ENCODE measurements at places on chromosomes 11 and 22.

DNA sequence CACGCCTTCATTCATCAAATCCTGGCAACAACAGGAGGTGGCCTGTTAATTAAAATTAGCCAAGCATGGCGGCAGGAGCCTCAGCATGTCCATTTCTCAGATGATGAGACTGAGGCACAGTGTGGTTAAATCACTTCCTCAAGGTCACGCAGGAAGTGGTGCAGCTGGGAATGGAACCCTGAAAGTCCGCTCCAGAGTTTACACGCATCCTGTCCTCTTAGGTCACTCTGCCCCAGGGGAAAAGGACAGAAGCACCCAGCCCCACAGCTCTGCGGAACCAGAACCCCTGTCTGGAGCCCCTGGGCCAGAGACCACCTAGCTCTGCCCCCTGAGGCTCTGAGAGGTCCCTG is 19.6 kb downstream of the RPL3 start:
- no peak for DNase-seq

GRCh38 chr22:19987394-19988306 is 29.0 kb downstream of the ARVCF start:
- DNase-seq, result no peak

DNA sequence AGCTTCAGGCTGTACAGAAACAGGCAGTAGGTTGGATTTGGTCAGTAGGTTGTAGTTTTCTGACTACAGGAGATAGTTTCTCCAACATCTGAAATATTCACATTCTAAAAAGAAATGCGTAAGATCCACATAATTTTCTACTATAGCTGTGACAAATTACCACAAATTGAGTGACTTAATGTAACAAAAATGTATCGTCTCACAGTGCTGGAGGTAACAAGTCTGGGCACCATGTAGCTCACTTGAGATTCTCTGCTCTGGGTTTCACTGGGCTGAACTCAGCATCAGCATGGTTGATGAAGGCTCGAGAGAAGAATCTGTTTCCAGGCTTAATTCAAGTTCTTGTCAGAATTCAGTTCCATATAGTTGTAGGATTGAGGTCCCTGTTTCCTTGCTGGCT is 350.9 kb upstream of the CCDC179 start:
- DNase-seq, result no peak

DNA sequence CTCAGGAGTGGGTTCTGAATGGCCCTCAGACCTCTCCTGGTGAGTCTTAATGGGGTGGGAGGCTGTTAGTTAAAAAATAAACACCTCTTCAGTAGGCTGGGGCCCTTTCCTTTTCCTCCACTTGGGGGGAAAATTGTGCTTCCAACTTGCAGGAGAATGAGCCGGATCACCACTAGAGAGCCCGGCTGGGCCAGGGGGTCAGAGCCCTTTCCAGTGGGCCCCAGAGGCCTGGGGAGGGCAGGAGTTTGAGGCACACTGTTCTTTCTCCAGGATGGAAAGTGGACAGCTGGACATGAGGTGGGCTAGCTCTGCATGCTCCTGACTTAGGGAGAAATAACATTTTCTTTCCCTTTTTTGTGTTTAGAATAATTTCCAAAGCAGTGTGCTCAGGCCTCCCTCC is 32.8 kb downstream of the B3GAT1 start:
- no peak for DNase-seq

DNA sequence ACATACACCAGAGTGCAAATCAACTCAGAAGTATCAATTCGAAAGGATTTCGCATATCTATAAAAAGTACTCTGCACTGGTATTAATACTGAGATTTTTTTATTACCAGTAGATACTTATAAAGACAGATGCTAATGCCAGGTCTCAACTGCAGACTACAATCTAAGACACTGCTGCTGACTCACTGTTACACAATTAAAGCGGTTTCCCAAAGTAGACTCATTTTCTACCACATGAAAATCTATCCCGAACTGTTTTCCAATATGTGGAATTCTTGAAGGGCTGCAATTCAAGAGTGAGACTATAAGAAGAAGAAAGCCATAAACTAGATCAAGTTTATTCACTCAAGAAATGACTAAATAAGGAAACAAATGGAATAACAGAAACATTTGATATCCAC is 57.2 kb upstream of the ARHGAP32 start:
- no peak for DNase-seq

GRCh38 chr11:66789097-66789890 is 53.9 kb upstream of the RCE1 start:
- DNase-seq, result no peak

GRCh38 chr11:14359501-14360031 is 583 bp upstream of the RRAS2 start:
- no peak for DNase-seq

GRCh38 chr11:122127020-122127419 is 11.0 kb upstream of the BLID start:
- DNase-seq, result no peak

- DNase-seq, result no peak
Observed at GRCh38 chr22:49934160-49934890, 15.9 kb downstream of the CRELD2 start.

DNA sequence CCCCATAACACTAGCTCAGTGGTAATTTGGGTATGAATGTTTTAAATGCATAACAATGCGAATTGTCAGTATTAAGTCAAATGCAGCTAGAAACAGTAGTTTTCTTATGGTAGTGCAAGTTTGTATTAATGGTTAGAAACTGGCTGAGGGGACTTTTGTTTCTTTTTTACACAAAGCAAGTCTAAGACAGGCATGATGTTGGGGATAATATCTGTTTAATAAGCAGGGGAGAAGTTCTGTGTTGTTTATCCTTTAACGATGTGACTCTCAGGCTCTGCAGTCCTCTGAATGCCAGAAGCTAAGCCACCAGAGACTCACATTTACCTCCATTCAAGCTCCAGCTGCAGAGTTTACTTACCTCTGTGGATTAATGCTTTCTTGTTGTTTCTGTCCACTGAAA is 67.8 kb downstream of the SYT9 start:
- no peak for DNase-seq

DNA sequence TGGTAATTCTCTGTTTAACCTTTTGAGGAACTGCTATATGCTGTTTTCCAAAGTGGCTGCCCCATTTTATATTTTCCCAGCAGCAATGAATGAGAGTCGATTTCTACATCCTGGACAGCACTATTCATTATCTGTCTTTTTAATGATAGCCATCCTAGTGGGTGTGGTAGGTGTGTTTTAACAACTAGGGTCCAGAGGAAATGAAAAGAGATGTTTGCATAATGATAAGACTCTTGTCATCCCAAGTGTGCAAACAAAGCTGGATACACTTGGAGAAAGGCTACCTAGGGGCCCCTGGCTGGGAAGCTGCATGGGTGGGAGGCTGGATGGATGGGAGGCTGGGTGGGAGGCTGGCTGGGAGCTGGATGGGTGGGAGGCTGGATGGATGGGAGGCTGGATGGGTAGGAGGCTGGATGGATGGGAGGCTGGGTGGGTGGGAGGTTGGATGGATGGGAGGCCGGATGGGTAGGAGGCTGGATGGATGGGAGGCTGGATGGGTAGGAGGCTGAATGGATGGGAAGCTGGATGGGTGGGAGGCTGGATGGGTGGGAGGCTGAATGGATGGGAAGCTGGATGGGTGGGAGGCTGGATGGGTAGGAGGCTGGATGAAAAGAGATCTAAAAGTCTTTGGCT is 158.0 kb downstream of the DSCAML1 start:
- DNase-seq, result no peak

DNA sequence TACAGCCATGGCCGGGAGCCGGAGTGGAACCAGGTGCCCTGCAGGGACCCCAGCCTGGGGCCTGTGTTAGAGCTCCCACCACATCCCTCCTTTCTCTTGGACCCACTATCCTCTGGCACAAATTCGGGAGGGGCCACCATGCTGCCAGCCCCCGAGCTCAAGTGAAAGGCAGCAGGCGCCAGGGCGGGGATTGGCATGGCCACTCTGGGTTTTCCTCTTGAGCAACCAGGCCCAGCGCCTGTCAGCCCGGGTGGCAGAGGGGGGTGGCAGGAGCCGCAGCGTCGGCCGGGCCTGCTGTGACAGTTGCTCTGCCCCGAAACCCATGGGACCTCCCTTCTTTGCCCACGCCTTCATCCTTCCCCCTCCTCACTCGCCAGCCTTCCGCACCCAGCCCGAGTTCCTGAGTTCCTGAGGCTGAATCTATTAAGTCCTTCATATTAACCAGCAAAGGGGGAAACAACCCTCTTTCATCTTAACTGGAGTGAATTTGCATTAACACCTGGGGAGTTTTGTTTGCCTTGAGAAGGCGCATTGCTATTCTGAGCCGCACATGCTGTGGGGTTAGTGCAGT is 16.8 kb upstream of the CABP7 start:
- DNase-seq, result no peak

- DNase-seq, result no peak
Observed at GRCh38 chr22:37731804-37732471, 35.1 kb downstream of the TRIOBP start.

DNA sequence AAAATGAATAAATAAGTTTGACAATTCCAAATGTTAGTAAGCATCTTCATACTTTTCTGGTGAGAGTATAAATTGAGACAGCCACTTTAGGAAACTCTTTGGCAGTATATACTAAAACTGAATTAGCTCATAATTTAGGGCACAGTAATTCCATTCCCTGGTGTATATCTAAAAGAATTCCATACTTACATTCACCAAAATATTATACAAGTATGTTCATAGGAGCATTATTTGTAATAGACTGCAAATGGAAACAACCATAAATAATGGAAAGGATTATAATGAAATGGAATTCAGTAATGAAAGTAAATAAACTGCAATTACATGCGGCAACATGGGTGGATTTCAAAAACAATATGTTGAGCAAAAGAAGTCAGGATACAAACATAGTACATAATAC is 315.8 kb upstream of the LRRC4C start:
- DNase-seq, result no peak

GRCh38 chr11:62654297-62654696 is 1.2 kb upstream of the INTS5 start:
- no peak for DNase-seq

GRCh38 chr11:47222696-47223095 is 7.9 kb downstream of the DDB2 start:
- no peak for DNase-seq

DNA sequence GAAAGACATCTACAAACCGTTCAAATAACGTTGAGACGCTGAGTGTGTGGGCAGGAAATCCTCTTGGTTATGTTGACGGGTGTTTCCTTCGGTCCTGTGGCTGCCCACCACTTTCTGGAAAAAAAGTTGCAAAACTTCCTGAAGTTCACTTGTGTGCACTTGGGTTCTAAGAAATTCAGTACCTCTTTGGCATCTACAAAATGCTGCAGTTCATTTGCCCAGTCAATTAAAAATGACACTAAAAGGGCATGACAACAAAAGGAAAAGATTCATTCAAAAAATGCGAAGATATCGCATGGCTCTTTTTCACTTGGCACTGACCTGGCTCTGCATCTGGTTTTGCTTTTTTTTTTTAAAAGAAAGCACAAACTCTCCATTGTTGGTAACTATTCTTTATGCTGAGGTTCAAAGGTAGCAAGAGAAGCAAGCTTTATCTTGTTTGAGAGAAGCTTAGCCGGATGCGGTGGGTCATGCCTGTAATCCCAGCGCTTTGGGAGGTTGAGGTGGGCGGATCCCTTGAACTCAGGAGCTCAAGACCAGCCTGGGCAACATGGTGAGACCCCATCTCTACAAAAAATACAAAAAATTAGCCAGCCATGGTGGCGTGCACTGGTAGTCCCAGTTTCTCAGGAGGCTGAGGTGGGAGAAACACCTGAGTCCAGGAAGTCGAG is 10.6 kb upstream of the XBP1 start:
- no peak for DNase-seq

DNA sequence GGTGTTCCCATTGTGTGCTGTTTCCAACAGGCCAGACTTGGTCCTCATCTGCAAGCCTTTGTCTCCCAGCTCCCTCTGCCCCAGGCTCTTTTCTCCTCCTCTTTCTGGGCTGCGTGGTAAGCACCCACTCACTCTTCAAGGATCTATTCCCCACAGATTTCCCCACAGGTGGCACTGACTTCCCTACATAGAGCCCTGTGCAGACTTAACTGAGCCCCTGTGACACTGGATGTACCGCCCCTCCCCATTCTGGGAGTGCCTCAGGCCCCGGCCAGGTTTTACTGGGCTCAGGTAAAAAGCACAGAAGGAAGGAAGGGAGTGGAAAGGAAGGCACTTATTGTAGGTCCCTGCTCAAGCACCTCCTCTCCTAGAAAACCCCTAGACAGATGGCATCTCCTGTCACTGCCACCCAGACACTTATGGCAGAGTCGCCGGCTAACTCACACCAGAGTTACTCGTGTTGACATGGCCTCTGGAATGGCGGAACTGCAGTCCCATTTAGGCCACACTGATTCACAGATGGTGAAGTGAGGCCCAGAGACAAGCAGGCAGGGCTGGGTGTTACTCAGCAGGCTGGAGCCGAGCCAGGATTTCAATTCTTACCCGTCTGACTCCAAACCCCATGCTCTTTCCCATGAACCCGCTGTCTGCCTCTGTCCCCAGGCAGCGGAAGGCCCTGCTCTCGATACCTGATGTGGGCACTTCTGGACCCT is 47.2 kb downstream of the LRRC32 start:
- DNase-seq, result no peak

- no peak for DNase-seq
Observed at GRCh38 chr11:61068581-61068980, 33.7 kb upstream of the CD5 start.

DNA sequence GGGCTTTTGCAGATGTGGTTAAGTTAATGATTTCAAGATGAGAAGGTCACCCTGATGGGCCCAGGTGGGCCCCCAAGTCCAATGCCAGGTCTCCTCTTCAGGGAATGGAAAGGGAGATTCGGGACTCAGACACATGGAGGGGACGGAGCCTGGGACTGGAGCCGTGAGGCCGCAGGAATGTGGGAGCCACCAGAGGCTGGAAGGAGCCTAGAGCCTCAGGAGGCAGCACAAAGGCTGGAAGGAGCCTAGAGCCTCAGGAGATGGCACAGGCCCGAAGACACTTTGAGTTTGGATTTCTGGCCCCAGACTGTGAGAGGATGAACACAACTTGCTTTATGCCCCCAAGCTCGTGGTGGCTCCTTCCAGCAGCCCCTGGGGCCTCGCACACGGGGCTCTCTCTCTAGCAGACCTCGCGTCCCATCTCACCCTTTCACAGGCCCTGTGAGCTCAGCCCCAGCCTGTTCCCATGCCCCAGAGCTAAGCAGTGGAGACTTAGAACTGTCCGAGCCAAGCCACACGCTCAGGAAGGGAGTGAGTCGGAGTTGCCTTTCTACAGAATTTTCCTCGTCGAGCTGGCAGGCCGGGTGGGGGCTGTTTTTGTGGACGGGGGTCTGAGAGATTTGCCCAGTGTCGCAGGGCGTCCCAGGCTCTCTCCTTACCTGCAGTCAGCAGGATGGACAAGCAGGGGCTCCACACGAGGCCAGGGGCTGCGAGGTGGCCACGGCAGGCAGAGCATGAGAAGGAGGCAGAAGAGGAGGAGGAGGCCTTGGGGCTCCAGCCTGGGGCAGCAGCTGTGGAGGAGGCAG is 937.6 kb downstream of the BRD1 start:
- no peak for DNase-seq

All from activated T-cell treated with anti-CD3 and anti-CD28 coated beads for 24 hours (primary cell).